HCT116 (cell line): ENCODE measurements at places on chromosomes 5 and 9.

- DNase-seq = no peak
These were observed 3.3 kb downstream of the RXRA start for GRCh38 chr9:134329576-134329855.

DNA sequence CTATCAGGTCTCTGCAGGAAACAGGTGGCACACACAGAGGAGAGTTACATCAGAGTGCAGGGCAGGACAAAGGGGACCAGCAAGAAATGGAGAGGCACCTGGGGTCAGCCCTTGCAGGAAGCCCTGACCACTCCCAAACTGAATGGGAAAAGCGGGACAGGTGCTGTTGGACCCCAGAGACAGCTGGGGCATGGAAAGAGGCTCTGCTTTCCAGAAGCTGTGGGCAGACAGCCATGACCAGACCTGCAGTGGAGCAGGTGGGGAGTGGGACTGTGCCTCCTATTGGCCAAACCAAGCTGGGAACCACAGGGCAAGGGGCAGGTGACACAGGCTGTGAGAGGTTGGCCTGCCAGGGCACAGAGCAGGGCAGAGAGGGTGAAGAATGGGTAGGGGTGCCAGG, 125.8 kb downstream of the BOD1 start:
- no peak for DNase-seq

DNA sequence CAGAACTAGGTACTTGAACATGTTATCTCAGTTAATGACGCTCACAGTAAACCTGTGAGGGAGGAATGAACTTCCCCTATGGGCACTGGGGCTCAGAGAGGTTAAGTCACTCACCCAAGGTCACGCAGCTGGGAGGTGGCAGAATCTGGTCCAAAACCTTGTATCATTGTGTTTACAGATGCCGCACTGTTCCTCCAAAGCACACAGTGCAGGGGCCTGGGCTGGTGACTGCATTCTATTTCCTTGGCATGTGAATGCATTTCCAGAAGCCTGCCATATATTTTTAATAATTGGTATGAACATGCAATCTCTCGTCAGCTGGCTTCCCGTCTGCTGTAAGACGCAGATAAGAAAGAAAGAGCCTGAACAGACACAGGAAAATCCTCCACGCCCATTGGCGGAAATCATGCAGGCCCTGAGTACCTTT, 77.0 kb upstream of the TBC1D2 start:
- no peak for DNase-seq

GRCh38 chr5:75366787-75367186, 29.8 kb downstream of the HMGCR start:
- no peak for DNase-seq
